ENCODE measurements at places on chromosomes 6 and 20.

DNA sequence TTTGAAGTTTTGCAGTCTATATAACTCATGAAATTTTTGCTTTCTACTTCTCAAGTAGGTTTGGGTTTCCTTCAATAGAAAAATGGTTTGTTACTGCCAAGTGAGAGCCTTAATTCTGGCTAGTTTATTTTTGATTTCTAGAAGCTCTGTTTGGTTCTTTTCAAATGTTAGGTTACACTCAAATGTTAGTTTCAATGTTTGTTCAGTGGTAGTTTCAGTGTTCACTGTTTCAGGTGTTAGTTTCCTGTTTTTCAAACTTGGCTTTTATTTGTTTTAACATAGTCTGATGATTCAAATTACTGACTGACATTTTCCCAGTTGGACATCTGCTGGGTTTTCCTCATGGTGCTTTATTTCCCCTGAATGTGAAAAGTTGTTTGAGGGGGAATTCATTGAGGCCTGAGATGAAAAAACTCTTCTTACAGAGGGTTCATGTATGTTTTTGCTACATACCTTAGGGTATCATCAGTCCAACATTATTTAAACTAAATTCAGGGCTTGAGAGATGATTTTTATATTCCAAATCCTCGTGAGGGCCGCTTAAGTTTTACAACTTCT, 189.0 kb downstream of the JARID2 start:
- DNase-seq: no peak

- DNase-seq: no peak
Measured at GRCh38 chr20:19387251-19387650, 174.8 kb downstream of the SLC24A3 start.

GRCh38 chr6:107489636-107490565, at the start of gene SOBP:
TSS of gene SOBP (plus strand) at chr6:107490117. CDS start at chr6:107490617, 500 bp downstream.
- no peak for DNase-seq

- DNase-seq: no peak
Measured at GRCh38 chr6:87101067-87101466, 6.2 kb upstream of the CGA start.

DNA sequence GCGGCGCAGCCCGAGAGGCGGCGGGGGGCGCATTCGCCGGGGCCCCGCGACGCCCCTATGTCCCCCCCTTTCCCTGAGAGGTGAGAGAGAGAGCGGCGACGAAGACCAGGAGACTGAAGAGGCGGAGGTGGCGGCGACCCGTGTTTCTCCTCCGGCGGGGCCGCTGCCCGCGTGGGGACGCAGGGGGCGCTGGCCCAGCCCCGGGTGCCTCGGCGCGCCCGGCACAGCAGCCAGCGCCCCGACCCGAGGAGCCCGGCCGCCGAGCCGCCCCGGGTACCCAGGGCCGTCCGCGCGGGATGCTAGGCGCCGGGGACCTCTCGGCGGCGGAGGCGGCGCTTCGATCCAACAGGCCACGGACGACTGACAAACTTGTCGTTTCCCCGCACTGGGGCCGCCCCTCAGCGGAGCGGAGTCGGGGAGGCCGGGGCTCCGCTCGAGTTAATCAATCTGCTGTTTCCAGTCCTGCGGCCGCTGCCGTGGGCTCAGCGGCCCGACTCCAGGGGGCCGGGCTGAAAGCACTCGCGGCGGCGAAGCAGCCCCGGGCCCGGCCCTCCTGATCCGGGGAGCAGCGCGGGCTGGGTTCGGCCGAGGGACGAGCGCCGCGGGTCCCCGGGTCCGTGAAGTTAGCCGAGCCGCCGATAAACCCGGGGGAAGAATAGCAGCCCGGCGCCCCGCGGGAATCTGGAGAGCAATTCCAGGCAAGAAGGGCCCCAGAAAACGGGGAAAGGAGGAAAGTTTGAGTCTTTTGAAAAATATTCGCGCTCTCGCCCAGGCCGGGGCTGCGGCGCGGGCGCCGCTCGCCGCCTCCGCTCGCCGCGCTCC, 631 bp downstream of the MDGA1 start:
- no peak for DNase-seq
